Stimulated activated CD8-positive, alpha-beta memory T cell treated with anti-CD3 and anti-CD28 coated beads, Interleukin-12 subunit alpha, Interleukin-12 subunit beta, amount 100 ng/mL, for 1 hour (primary cell): ENCODE measurements at places on chromosomes 11 and 22.

GRCh38 chr11:67632175-67632981 lies 2.6 kb upstream of the NUDT8 start:
- DNase-seq, result no peak

DNA sequence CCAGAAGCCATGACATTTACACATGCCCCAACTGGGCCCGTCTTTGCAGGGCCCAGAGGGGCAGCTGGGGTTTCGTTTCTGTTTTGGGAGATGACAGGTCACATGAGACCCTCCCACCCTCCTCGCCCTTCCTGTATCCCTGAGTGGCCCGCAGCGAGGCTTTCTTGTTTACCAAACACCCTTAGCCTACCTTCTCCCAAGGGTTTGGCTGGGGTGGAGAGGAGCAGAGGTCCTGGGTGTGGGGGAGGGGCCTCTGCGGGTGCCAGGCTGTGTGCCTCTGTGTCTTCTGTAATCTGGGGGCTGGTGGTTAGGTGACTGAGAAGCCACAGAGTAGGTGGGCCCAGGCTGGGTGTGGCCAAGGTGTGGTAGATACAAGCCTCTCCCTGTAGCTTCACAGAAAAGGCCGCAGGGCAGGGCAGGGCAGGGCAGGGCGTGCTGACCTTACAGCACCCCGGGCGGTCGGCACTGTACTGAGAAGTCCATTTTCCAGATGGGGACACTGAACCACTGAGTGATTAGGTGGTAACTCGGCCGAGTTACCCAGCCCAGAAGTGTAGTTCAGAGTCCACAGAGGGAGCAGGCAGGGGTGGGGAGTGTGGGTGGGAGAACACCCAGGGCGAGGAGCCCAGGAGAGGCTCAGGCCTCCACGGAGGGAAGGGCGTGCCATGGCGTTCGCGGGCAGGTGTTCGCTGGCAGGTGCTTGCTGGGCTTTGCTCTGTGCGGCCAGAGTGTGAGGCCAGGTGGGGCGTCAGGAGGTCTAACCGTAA lies 8.7 kb downstream of the PRR5 start:
- no peak for DNase-seq

DNA sequence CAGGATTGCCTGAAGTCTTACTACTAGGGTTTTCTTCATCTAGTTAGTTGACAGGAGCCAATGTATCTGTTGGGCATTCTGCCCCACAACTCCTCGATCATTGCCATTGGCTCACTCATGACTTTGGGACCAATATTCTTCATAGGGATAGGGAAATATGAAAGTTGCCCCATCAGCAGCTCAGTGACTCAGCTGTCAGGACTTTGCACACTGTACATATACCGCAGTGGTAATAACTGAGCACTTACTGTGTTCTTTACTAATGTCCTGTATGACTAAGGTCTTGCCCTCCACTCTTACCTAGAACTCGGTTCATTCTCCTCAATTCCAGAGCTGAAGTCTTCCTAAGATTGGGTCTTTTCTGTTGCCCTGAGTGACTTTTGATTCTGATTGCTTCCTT lies 46.8 kb upstream of the PGR start:
- DNase-seq, result no peak

DNA sequence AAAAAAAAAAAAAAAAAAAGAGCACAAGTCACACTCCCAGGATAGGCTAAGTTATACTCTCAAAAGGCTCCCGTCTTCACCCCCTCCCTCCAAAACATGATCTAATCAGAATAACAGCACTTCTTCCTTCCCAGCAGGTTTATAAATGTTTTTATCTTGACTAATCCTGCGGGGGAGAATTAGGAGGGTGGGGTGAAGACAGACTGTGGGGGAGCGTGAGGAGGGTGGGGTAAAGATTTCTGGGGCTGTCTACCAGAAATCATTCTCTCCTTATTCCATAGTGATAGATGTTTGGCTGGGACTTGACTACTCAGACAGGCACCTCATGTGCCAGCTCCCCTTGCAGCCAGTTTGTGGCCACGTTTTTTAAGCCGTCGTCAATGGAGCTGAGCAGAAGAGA lies 17.0 kb downstream of the KCNE3 start:
- no peak for DNase-seq

- no peak for DNase-seq
Measured at GRCh38 chr22:38725900-38726655, 20.3 kb downstream of the GTPBP1 start.

- no peak for DNase-seq
Measured at GRCh38 chr11:12223771-12224536, 113.6 kb downstream of the MICAL2 start.

- DNase-seq, result no peak
Measured at GRCh38 chr11:79189055-79189454, 251.8 kb downstream of the TENM4 start.

- DNase-seq, result no peak
Measured at GRCh38 chr11:122115524-122116379, at the start of gene BLID. Gene BLID (minus strand): TSS chr11:122116215. CDS start chr11:122115922, 293 bp downstream.
